ENCODE measurements at places on chromosomes 4 and X.

DNA sequence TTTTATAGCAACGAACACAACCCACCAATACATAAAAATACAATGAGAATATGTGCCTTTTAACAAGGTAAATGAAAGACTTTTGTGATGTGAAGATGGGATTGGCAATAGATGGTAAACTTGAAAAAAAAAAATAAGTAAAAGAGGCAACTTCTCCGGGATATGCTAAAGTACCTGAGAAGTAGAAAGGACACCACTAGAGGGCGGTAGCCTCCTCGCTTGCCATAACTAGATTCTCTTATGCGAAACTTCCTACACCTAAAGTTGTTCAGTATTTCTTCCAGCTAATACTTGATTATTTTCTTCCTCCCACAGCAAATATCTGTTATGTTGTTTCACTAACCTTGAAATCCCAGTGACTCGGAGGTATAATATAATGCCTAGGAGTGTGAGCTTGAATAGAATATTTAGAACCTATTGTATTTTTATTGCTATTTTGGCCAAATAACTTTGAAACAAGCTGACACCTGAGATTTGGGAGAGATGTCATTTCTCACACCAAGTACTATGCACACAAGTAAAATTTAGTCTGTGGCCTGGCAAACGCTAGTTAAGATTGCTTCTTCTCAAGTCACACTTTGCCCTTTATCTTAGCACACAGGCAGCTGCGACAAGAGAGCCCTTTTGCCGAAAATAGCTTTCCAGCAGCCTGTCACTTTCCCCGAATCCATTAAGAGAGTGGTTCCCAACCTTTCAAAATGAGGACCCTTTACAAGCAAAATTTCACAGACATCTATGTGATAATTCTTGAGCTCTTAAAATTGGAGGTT lies 44.9 kb upstream of the PDLIM5 start:
- DNase-seq: peak; percentile 87

GRCh38 chr4:41963105-41963504 lies 18.5 kb upstream of the DCAF4L1 start:
- peak; percentile 31 for DNase-seq

DNA sequence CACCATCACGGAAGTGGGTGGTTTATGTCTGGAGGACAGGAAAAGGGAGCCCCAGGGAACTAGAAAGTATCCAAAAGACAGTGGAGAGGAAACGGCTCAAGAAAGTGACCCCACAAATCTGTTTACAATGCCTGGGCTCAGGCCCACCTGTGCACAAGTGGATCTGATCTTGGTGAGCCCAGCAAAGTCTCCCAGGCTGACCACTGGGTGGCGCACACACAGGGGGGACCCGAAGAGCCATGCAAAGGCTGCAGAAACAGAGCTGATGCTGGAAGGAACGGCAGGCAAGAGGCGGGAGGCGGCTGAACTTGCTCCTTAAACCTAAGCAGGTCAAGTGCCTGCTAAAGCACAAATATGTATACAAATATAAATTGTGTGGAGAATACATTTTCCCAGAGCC lies 9.6 kb downstream of the HAUS7 start:
- DNase-seq: peak; percentile 35

- peak; percentile 14 for DNase-seq
These were observed 443.6 kb upstream of the PITX2 start for GRCh38 chr4:111066447-111066846.

DNA sequence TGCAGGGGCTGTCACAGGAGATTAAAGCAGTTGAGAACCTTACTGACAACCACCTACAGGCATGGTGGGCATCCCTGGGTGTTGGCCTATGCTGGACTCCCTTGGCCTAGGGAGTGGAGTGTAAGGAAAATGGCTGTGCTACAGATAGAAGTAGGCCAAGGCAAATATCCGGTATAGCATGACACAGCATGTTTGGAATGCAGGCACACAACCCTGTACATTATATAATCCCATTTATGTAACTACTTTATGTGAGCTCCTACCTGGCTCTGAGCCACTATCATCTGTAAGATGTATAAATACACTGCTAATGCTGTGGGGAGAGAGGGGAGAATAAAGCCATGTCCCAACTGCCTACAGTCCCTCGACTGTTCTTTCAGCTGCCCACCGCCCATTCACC lies 38.7 kb upstream of the KCTD8 start:
- DNase-seq: no peak
